CD14-positive monocyte (primary cell): ENCODE measurements at places on chromosomes 6 and 20.
A peak's percentile ranks its signal among the peaks of the same experiment; 100 is the strongest.

- DNase-seq = no peak
Measured at GRCh38 chr20:16599257-16599656, 26.0 kb upstream of the KIF16B start.

- no peak for DNase-seq
Measured at GRCh38 chr6:41674231-41675000, 36.1 kb downstream of the MDFI start.

DNA sequence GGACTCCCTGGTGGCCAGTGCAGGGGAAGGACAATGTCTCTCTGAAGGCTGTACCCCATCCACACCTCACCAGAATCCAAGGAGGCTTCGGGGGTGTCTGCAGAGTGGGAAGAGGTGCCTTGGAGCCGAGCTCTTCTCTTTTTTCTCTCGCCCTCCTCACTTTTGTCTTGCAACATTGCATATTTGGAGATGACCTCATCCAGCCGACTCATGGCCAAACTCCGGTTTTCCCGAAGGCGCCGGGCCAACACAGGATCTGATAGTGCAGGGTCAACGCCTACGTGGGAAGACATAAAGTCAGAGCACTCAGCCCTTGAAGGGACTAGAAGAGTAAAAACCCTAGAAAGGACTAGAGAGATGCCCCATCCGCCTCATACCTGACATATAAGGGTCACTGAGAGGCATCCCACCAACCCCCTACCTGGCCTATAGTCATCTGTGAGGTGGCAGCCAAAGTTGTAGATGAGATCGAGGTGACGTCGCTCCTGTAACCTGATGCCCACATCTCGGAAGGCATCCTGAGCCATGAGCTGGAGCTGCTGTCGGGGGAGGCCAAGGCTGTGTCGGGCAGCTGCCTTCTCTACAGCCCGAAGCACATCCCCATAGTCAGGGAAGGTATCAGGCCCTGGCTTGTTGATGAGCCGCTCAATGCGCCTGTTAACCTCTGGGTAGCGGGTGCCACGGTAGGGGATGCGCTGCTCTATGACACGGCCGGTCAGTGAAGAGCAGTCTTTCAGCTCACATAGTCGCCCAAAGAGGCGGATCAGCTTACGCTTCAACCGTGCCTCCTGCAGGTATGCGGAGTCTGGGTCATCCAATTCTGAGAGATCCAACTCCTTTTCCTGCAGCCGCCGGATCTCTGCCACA, 3.0 kb upstream of the ZBTB22 start:
- no peak for DNase-seq

GRCh38 chr6:149942461-149942829, 631 bp downstream of the ULBP2 start:
- DNase-seq = no peak

DNA sequence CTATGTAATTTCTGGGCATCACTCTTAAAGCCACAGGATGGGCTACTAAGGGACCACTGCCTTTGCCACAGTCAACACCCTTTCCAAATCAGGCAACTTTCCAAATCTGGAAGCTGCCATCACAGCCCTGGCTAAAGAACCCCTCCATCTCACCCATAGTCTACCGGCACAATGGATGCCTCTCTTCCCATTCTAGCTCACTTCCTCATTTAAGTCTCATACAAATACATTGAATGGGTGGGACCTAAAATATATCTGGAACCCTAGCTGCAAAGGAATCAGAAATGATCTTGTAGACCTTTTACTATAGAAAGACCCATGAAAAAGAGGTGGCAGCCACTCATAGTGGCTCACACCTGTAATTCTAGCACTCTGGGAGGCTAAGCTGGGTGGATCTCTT, 3.3 kb upstream of the TREML4 start:
- no peak for DNase-seq

DNA sequence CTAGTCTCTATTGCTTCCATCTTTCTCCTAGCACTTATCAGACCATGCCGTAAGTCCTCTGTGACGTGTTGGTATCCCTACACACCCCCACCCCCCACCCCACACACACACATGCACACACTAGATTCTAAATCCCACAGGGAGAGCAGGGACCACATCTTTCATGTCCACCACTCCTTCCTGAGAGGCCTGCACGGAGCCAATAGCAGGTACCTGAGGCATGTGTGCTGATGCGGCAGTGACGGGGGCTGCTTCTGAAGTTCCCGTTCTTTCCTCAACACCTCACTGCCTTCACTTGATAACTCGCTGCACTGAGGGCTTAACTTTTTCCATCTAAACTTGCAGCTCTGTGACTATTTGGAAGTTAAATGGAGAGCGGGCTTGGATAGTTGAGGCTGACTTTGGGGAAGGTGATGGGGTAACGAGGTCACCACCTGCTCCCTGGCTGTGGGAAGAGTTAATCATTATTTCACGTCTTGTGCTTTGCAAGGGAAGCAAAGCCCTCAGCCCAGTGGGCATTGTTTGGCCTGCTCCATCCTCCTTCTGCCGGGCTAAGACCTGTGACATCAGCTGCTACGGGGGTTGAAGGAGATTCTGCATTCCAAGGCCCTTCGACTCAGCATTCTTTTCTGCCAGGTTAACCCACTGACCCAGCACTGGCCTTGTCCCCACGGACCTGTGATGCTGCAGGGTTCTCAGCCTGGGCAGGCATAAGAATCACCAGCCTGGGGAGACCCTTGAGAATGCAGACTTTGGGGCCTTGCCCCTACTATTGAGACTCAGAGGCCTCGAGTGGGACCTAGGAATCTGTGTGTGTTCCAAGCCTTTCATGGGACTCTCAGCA, 187.8 kb downstream of the ANKRD60 start:
- no peak for DNase-seq

GRCh38 chr6:124022641-124023040, 219.0 kb downstream of the NKAIN2 start:
- DNase-seq = no peak

DNA sequence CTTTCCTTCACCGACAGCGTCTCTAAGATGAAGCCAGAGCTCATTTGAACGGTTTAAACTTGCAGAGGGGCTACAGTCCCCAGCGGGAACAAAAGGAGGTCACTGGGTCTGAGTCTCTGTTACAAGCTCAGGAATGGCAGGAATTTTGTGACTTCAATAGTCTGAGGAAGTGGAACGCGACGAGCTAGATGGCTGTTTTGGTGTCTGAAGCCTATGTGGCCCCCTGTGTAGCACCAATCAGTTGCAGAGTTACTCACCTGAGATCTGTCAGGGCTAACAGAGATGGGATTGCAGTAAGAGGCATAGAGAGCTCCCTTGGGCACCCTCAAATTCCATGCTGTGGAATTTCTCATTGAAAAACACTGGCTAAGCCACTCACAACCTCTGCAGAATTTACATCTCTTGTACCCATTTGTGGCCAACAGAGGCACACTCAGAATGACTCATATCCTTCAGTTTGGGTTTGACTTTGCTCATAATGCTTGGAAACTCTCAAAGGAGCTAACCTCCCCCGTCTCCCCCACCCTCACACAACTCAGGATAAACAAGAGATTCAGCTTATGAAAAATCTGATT, 7.1 kb upstream of the TCP11 start:
- no peak for DNase-seq

DNA sequence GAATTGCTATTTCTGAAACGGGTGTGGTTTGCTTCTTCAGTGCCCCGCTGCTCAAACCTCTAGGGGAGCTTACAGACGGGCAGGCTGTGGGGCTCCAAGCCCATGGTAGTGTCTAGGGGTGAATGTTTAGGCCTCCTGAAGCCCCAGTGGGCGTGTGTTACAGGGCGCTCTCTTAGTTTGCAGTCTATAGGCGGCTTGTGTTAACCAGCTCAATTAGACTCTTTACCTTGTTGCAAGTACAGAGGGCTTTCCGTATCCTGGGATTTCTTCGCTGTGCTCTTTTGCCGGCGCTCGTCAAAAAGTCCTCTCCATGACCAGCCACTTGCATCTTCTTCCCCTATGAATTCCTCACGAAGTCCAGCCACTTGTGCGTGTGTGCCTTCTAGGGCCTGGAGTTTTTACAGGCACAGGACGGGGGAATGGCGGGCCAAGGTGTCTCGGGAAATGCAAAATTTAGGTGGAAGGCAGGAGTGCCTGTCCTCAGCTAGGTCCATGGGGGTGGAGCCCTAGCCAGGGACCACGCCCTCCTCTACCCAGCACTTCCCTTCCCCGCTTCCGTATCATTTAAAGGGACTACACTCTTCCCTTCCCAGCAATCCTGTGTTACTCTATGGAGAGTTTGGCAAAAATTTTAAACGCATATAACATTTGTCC, 94.5 kb downstream of the HTR1B start:
- no peak for DNase-seq

GRCh38 chr6:45036103-45036502, 292.0 kb upstream of the RUNX2 start:
- no peak for DNase-seq

DNA sequence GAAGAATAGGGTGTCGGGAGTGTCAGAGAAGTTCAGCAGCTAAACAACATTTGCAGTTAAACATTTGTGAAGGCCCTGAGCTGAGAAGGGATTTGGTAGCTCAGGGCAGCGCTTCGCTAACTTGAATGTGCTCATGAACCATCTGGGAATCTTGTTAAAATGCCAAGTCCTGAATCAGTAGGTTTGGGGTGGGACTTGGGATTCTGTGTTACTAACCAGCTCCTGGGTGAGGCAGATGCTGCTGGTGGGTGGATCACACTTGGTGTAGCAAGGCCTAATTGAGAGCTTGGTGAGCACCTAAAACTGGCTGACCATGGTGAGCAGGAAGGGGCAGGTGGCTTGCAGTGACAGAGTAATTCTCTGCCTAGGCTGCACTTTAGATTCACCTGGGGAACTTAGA, 5.9 kb downstream of the PTPRA start:
- DNase-seq = no peak

GRCh38 chr6:117344444-117345291, 79.3 kb downstream of the VGLL2 start:
- DNase-seq = no peak

- no peak for DNase-seq
Measured at GRCh38 chr6:114611696-114612095, 268.9 kb upstream of the HS3ST5 start.

DNA sequence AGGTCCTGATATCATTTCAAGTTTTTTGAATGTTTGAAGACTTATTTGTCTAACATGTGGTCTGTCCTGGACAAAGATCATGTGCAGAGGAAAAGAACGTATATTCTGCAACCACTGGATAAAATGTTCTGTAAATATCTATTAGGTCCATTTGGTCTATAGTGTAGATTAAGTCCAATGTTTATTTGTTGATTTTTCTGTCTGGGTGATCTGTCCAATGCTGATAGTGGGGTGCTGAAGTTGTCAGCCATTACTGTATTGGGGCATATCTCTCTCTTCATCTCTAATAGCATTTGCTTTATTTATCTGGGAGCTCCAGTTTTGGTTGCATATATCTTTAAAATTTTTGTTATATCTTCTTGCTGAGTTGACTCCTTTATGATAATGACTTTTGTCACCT, 258.4 kb upstream of the CITED2 start:
- DNase-seq = no peak

DNA sequence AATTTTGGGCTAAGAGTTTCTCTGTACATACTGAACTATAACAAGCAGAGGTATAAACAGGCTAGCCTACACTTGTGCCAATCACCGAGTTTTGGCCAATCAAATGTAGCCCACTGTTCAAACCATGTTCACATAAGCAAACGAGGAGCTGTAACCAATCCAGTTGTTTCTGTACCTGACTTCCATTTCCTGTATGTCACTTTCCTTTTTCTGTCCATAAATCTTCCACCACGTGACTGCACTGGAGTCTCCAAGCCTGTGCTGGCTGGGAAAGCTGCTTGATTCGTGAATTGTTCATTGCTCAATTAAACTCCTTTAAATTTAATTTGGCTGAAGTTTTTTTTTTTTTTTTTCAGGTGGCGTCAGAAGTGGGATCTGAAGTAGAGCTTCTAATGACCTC, 332.9 kb downstream of the RNF144B start:
- DNase-seq = no peak

GRCh38 chr20:58361481-58362205, 27.4 kb upstream of the VAPB start:
- DNase-seq = no peak

GRCh38 chr6:155887421-155887820, 431.8 kb upstream of the NOX3 start:
- DNase-seq = no peak

- no peak for DNase-seq
Measured at GRCh38 chr20:51856432-51856831, 54.1 kb upstream of the SALL4 start.

- no peak for DNase-seq
Measured at GRCh38 chr6:164911873-164912580, 397.4 kb downstream of the C6orf118 start.

DNA sequence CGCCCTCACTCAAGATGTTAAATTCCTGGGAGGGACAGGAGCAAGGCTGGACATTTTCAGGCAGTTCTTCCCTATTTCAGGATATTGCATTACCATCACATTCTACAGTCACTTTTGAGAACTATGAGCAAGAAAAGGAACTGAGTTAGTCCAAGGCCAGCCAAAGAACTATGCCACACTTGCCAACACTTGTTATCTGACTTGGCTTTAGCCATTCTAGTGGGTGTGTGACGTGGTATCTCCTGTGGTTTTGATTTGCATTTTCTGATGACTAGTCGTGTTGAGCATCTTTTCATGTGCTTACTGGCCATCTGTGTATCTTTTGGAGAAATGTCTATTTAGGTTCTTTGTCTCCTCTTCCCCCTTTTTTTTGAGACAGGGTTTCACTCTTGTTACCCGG, 12.0 kb downstream of the XRN2 start:
- peak; percentile 84 for DNase-seq
